Fibroblast of skin of right biceps (primary cell): ENCODE measurements at places on chromosomes 2 and 18.
A peak's percentile ranks its signal among the peaks of the same experiment; 100 is the strongest.

- DNase-seq: no peak
Measured at GRCh38 chr2:127172306-127172705, 47.8 kb downstream of the CYP27C1 start.

DNA sequence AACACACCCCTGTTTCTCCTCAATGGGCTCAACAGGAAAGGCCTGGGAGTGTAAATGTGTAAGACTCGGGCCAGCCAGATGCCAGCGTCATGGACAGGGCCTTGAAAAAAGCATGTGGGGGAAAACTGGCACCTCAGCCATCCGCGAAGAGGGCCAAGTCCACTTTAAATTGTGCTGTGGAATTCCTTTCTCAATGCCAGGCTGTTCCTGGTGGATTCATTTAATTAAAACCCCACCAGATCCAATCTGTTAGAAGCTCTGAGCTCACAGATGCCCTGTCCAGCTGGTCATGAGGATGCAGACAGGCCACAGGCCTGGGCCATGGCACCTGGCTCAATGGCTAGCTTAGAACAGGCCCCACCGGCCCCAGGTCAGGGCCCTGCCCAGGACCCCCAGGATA is 24.8 kb downstream of the KCNK3 start:
- no peak for DNase-seq

DNA sequence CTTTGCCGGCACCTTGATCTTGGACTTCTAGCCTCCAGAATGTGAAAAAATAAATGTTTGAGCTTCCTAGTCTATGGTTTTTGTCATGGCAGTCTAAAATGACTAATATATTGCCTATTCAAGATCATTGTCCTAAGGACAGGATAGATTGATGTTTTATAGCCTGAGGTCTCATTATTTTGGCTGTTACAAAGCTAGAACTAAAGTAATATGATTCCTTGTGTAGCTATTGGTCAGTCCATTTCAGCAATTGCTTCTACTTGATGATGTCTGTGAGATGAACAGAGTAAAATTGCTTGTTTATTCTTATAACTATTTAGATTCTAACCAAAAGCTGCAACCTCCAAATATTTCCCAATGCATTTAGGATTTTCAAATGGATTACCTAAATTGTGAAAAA is 145.0 kb downstream of the HRH4 start:
- DNase-seq: no peak

DNA sequence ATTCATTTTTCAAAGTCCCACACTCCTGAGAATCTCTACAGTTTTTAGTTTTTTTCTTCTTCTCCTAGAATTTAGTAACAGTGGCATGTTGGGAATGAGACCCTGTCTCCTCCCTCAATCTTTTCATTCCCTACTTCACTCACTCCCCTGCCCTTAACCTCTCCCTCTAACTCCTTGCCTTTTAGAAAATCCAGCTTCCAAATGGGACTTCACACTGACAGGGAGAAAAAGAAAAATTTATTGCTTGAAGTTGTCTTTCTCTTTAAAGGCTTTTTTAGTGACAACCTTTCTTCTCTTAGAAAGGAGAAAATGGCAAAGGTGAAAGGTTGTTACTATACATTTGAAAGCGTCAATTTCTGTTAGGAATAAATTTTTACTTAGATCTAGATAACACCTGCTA is 359.2 kb downstream of the CDH7 start:
- DNase-seq: no peak

GRCh38 chr18:49137093-49137492 is 186.3 kb upstream of the SMAD7 start:
- no peak for DNase-seq

DNA sequence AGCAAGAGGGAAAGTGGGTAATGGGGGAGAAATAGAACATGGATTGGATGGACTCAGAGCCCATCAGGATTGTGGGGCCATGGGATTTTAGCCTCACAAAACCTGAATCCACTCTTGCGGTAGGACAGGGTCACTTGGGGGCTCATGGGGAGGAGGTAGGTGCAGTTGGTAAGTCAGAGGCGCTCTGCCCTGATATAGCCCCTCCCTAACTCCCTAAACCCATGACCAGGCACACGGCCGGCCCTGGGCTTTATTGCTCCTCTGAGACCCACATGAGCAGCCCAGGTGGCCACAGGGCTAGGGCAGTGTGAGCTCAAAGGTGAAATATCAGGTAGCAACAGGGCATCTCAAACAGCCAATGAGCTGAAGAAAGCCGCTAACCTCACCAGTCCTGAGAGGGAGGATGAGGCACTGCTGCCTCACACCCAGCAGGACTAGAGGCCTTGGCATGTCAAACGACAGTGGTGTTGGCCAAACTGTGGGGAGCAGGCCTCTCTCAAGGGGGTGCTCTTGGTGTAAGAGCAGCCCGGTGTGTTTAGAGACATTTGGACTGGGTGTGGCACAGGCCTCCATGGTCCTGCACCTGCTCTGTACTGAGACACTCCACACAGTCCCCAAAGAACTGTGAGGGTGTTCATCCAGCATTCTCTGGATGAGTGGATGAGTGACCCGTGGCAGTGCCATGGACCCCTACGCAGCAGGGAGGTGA is 90.8 kb upstream of the HS6ST1 start:
- DNase-seq: no peak

DNA sequence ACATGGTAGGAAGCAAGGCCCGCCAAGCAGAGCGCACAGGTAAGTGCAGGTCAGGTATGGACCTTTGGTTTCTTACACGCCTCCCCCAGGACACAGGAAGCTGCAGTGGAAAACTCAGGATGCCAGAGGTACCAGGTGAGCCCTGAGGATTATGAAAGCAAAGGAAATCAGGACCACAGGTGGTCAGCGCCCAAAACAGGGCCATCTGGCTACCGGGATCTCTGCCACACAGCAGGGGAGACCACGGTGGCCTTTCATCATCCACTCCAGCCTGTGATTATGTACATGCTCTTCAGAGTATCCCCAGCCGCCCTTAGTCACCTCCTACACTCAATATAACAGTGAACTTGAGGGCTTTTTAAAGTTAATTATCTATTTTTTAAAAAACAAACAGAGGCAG is 125.5 kb upstream of the EPC2 start:
- DNase-seq: no peak

DNA sequence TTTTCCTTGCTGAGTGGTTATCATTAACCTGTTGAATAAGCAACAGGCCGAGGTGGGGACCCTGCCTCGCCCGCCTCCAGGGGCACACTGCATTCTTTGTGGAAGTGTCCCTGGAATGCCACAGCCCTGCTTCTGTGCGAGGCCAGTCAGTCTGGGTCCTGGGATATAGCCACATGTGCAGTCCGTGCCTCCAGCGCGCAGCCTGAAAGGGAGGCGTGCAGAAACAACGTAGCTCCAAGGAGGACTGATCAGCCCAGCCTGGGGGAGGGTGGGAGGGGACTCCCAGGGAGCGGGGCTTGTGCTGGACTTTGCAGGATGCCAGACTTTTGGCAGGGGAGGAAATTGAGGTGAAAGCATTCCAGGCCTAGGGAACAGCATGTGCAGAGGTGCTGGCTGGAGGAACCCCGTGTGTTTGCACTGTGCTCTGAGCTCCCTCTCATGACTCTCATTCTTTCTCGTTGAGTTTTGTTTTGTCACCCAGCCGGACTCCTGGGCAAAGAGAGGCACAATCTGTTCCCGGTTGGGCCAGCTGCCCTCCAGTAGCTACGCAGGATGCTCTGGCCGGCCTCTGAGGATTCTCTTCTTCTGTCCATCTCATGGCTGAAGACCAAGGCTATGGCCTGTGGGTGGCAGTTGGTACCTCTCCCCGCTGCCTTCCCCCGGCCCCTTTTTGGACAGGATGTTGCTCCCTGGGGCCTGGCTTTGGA is 39.7 kb downstream of the HPCAL1 start:
- no peak for DNase-seq

GRCh38 chr18:80181642-80182461 is 65.5 kb downstream of the PARD6G start:
- no peak for DNase-seq

- no peak for DNase-seq
Measured at GRCh38 chr2:27520316-27520715, 23.7 kb downstream of the GCKR start.

DNA sequence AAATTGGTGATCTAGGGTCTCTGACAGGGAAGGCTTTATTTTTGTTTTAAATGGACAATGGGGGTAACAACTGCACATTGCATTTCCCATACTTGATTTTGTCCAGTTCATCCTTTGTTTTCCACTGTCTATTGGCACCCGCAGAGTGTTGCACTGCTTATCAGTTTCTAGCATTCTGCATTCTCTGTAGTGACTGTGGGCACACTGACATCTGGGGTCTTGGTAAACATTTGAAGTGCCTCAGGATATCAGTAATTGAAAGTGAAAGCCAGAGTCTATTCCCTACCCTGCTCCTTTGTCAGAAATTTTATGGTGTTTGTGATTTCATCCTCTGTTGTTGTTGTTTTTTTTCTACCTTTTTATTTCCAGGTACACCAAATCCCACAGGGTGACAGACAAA is 132.1 kb upstream of the EPC2 start:
- DNase-seq: no peak

DNA sequence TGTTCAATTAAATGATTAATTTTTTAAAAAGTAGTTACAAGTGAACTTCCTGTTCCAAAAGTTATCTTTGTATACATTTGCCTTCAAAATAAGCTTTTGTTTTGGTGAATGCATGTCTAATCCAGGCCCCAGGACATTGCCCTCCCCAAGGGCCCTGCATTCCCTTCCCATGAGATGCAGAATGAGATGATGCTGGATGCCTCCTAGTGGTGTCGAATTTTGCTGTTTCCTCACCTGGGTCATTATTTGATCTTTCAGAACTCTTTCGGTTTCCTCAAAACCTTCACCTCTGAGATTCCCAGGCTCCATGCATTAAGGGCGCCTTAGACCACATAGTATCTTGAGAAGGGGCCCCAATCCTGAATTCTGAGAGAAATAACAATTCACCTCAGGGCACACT is 728.8 kb downstream of the CNTNAP5 start:
- DNase-seq: no peak

DNA sequence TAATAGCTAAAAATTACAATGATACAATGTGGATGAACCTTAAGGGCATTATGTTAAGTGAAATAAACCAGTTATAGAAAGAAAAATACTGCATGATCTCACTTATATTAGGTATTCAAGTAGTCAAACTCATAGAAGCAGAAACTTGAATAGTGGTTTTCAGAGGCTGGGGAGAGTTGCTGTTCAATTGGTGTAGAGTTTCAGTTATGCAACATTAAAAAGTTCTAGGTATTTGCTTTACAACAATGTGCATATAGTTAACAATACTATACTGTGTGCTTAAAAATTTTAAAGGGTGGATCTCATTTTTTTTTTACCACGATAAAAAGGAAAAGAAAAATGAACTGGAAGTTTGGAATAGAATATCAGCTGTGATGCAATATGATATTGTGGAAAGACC is 479.1 kb downstream of the SPAG16 start:
- DNase-seq: no peak

DNA sequence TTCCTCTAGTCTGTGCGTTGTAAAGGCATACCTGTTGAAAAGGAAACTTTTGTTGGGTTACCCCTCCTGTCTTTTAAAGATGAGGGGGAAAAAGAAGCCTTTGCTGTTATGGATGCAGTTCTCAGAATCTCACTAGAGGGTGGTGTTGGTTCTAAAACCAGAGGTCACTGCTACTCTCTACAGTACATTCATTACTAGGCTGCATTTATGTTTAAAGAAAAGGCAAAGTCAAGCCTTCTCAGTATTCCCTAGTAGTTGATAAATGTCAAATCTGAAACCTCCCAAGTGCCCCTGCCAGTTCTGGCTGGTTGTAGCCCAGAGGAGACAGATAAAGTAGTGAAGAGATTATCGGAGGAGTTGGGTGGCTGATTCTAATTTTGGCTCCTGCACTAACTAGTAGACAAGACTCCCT is 1.4 kb upstream of the PLCL1 start:
- DNase-seq: peak; percentile 60

DNA sequence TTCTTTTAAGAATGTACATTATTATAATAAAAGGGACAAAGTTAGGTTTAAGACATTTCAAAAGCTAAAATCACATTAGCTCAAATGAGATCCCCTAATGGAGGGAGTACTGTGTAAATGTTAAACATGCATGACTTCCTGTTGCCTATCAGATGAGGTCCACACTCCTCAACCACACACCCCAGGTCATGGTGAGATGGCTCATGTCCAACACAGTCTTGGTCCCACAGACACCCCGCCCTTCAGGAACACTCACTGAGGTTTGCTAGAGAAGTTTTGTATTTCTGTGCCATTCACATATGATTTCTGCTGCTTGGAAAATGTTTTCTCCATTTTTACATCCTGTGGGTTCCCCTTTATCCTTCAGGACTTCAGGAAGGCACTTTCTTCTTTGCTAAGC is 491.0 kb downstream of the SOX11 start:
- no peak for DNase-seq

DNA sequence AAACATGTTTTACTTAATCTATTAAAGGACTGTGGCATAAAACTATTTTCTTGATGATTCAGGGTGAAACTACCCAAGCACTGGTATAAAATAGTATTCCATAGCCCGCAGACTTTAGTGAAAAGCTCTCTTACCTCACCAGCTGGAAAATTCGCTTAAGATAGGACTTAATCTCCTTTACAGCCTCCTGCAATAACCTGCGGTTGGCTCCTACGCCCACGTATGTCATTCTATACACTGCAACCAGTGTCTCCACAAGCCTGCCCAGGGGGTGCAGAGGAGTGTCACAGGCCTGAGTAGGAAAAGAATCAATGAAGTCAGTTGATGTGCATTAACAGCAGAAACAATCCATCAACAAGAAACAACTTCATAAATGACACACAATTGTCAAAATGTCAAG is 11.3 kb upstream of the MPP4 start:
- no peak for DNase-seq

DNA sequence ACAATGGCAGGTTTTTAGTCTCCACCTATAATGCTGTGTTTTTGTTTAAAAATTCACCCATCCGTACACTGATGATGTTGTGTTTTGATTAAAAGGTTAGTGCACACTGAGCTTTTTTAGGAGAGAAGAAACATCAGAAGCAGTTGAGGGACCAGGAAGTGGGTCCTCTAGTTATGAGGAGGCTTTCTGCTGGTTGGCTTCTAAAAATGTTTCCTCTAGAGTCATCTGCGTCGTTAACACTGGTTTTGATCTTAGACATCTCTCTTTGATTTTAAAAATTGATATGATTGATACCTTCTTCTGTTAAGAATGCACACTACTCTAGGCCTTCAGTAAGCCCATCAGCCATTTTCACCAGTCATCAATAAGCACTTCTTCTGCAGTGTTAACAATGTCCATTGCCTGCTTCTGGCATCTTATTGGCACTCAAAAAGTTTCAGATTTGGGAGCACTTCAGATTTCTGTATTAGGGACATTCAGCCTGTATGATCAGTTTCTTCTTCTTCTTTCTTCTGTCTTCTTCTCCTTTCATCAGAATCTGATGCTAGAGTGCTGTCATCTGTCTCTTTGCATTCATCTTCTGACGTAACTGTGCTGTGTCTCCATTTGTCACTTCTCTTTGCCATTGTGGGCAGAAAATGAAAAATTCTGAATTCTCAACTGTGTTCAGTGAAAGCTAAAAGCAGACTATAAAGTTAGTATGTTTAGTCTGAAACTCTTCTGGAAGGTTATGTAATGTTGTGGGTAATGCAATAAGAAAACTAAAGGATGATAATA is 56.3 kb downstream of the PHLPP1 start:
- no peak for DNase-seq

DNA sequence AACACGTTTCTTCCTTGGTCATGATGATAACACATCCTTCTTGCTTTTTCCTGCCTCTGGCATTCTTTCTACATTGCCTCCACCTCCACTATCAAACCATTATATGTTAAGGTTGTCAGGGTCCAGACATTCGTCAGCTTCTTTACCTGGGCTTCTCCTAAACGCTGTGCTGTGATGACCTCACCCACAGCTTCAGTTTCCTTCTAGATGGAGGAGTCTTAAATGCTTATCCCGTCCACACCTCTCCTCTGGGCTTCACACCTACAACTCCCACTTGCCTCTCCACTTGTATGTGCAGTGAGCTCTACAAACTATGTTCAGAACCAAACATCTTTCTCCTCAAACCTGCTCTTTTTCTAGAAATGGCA is 666 bp upstream of the STAT1 start:
- DNase-seq: no peak
